ENCODE measurements at places on chromosomes 5 and 9.

DNA sequence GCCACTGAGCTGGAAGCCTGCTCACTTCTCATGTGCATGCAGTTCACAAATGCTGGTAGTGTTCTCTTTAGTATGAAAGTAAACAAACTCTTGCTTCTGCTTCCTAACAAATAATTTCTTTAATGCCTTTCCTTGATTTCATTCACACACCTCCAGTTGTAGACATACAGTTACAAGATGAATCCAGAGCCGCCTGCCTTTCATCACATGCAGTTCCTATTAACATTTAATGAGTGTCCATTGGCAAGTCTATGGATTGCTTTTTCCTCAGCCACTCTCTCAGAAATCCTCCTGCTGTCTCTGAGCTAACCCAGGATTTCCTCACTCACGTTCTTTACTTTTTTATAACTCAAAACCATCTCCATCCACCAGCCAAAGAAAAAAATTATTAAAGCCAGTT, 408.6 kb downstream of the BNC2 start:
- no peak for DNase-seq

GRCh38 chr9:106467113-106467864, 395.7 kb upstream of the ZNF462 start:
- no peak for DNase-seq

DNA sequence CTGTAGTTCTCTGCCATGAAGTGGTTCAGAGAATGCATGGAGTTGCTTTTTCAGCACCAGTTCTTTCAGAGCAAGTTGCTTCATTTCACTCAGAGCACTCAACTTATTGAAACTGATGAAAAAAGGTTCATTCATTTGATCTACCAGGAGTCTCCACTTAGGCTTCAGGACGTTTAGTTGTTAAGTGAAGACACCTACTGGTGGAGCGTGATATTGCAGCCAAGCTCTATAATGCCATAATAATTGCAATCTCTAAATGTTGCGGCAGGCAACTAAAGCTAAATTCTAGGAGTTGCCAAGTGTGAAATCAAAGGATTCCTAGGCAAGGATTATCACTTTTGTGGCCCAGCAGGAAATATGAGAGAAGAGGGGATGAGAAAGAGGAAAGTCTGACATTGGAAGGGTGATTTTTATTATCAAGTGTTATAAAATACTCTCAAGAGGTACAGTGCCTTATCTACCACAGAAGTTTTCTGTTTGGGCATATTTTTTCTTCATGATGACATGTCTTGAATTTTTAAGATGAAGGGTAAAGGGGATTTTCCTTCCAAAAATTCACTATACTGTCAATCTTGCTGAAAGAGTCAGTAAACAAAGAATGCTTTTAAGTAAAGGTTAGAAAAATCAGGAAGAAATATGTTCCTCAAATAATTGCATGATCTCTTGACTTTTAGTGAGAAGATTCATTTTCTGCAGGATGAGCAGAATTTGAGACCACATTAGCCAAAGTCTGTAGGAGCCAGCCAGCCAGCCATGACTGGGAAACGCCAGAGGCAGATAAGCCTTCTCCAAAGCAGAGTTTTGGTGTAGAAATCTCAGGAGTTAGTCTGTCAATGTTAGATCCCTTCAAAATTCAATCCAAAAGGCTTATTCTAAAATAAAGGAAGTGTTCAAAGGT, 83.4 kb downstream of the SH3PXD2B start:
- DNase-seq: peak; percentile 14

DNA sequence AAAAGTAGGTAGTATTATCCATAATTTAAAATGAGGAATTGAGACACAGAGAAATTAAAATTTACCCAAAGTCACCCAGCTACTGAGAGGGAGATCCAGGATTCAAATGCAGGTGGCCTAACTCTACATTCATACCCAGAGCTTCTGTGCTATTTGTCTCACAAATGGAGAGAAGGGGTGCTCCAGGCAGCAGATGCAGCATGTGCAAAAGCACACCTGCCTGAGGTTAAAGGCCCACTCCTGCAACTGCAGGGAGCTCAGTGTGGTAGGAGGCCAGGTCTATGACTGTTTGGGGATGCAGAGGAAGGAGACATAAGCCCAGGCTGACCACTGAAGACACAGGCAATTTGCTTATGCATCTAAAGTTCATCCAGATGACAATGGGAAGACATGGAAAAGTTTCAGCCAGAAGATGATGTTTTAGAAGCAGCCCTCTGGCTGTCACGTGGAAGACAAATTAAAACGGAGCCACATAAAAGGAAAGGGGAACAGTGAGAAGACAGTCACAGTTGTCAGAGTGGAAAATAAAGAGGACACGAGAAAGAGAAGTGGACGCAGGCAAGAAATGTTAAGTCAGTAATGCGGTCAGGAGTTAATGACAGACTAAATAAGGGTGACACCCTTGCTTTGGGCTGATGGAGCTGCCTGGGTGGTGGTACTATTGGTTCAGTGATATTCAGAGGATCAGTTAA, 214.7 kb downstream of the EBF1 start:
- no peak for DNase-seq

- DNase-seq: no peak
These were observed 157.4 kb upstream of the OTULINL start for GRCh38 chr5:14424011-14424685.

- DNase-seq: no peak
These were observed 11.3 kb downstream of the ACSL6 start for GRCh38 chr5:132000241-132000490.

- no peak for DNase-seq
These were observed 33.4 kb upstream of the CDC42SE2 start for GRCh38 chr5:131230406-131230805.

DNA sequence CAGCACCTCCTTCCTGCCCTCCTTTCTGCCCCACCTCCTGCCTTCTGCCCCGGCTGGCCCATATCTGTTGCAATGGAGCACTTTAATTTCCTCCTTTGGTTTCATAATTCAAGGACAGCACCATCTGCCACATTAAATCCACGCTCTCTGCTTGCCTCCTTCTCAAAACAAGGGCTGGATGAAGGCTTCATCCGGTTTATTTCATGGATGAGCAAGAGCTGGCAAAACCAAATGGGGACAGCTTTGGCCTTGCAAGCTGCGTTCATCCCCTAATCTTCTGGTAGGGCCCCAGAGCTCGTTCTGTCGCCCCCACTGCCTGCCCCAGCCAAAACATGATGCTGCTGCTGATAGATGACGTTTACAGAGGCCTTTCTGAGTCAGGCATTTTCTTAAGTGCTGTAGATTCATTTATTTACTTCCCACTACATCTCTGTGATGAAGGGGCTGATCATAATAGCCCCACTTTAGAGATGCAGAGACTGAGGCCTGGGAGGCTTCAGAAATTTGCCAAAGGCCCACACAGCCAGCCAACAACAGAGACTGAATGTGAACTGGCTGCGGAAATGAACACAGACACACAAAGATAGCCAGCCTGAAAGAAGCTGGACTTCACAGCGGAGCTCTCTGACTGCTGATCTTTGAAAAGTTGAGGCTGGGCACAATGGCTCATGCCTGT, 115.6 kb upstream of the CPEB4 start:
- no peak for DNase-seq

- DNase-seq: no peak
These were observed 54.6 kb downstream of the ZNF354C start for GRCh38 chr5:179114756-179115155.

DNA sequence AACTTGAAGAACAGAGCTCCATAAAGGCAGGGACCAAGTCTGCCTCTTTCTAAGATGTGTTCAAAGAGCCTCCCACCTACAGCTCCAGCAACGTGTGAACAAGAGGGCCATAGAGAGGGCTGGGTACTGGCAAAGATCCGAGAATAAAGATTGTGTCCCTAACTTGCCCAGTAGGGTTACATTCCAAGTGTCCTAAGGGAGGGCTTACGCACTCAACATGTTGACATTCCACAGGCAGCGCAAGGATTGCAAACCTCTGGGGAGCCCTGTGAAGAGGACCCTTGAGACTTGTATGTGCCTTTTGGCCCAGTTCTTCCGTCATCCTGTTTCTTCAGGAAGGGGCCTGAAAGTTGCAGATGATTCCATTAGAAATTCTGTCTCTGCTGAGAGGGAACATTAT, 48.2 kb upstream of the ENTREP1 start:
- DNase-seq: no peak

- no peak for DNase-seq
These were observed 371.6 kb downstream of the PIK3R1 start for GRCh38 chr5:68587171-68587570.

All from CMK (cell line).